ENCODE measurements at places on chromosomes 7 and 10. TPM values are rescaled to one million over a fixed set of nuclear protein-coding genes. Genes with fewer than 3 reads are reported as not detected.

Gene BLNK
- 81.6 TPM for total RNA-seq

- H3K4me1 ChIP-seq = no peaks in the 10 kb centered on the region
- DNase-seq = no peak
- H3K27me3 ChIP-seq = no peaks in the 10 kb centered on the region
- H3K36me3 ChIP-seq = no peaks in the 10 kb centered on the region
Observed at GRCh38 chr7:74544706-74545469, 91.2 kb downstream of the GTF2IRD1 start.

- no peak for DNase-seq
- H3K36me3 ChIP-seq = no peaks in the 10 kb centered on the region
- no peak overlapping the region for H3K27ac ChIP-seq
- peaks cover 8% of the 10 kb centered on the region for H3K4me1 ChIP-seq
- H3K27me3 ChIP-seq = peaks cover 82% of the 10 kb centered on the region
Observed at GRCh38 chr7:155797262-155798250, 14.7 kb downstream of the SHH start.

GRCh38 chr10:129728246-129728820 lies 235.7 kb downstream of the EBF3 start:
- H3K4me3 ChIP-seq = no peak overlapping the region
- peak; percentile 68 for DNase-seq
- peaks cover 5% of the 10 kb centered on the region for H3K36me3 ChIP-seq
- no peak overlapping the region for H3K27ac ChIP-seq
- no peaks in the 10 kb centered on the region for H3K27me3 ChIP-seq
- H3K4me1 ChIP-seq = no peaks in the 10 kb centered on the region

Gene PHKG1
- total RNA-seq = not detected

- H3K4me3 ChIP-seq = no peak overlapping the region
- no peak for DNase-seq
- H3K27ac ChIP-seq = no peak overlapping the region
Observed at GRCh38 chr7:70183278-70183677, 585.0 kb downstream of the AUTS2 start.

Gene KCP
- total RNA-seq = 0.89 TPM

Data from spleen (tissue), 13 donors.